ENCODE measurements at places on chromosomes 1 and 21.
A peak's percentile ranks its signal among the peaks of the same experiment; 100 is the strongest.

DNA sequence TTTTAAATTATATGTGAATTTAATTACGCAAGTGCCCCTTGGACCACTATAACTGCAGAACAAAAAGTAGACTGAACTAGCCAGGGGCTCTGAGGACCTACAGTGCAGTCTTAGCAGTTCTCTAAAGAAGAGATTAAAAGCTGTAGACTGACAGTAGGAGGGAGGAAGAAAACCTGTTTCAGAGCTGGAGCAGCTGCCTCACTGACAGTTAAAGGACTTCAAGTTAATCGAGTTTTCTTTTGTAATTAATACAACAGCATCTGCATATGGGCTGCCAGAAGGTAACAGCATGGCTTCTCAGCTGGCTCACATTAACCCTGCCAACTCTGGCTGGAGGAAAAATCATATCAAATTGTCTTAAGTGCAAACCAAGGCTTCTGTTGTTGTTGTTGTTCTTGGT lies 19.9 kb downstream of the DSTYK start:
- DNase-seq = no peak

DNA sequence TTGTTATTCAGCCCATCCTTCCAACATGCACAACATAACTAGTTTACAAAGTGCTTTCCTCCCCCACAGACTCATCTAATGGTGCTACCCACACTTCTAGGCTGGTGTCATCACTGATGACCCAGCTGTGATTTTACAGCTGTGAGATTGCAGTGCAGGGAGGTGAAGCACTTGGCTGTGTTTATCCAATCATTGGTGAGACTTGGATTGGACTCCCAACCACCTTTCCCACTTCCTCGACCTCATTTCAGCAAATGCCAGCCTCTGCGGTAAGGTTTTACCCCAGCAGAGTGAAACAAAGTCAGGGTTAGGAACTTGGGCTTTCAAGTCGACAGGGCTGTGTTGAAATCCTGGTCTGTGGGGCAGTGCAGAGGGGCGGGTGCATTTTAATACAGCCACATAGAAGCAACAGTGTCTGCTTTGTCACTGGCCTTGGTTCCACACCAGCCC lies 22.1 kb downstream of the ECHDC2 start:
- DNase-seq = no peak

- DNase-seq = no peak
Measured at GRCh38 chr1:89557445-89557825, 32.8 kb downstream of the LRRC8B start.

GRCh38 chr1:84291882-84292655 lies 9.4 kb upstream of the SAMD13 start:
- no peak for DNase-seq

- DNase-seq = no peak
Measured at GRCh38 chr1:230891413-230891812, 23.1 kb upstream of the C1orf198 start.

- DNase-seq = no peak
Measured at GRCh38 chr21:43324596-43324995, 102.3 kb downstream of the SIK1 start.

- DNase-seq = no peak
Measured at GRCh38 chr1:228697207-228698016, 37.9 kb upstream of the RHOU start.

GRCh38 chr1:148160048-148160342 lies 7.9 kb upstream of the NBPF11 start:
- no peak for DNase-seq

DNA sequence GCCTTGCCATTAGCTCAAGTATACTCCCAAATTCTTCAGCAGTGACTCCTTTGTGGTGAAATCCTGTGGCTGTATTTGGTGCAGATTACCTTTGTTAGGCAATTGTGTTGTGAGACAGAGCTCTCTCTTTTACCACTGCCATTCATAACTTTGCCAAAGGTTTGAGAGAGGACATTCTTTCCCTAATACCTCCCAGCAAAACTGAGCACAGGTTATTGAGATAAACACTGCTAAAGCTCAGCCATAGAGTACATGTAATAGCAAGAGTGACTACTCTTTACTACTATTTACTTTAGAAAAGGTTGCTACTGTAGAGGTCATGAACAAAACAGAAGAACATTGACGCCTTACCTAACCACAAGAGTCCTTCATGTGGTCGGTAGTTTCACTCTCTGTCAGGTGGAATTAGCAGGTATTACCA lies 514.0 kb upstream of the ADAMTS5 start:
- DNase-seq = no peak

DNA sequence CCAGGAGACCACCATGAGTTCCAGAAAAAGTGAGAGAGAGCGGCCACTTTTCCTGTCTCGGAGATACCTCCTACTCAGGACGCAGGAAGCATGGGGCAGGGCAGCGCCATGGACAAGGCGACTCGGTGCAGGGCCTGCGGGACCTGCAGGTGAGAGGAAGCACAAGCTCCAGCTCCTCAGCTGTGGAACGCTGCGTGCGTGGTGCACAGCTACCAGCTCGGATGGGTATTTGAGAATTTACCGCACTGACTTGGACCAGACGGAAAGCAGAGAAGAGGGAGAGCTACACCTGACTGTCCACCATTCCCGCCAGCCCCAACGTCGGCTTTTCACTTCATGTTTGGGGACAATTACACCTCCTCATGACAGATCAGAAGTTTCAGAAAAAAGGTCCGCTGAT lies 8.2 kb upstream of the CDK11A start:
- DNase-seq = no peak

GRCh38 chr1:59318271-59318860 lies 21.5 kb downstream of the FGGY start:
- no peak for DNase-seq

- DNase-seq = no peak
Measured at GRCh38 chr21:46639489-46640386, 4.3 kb downstream of the PRMT2 start.

- peak; percentile 61 for DNase-seq
Measured at GRCh38 chr21:45555557-45556301, 13.5 kb upstream of the SLC19A1 start.

DNA sequence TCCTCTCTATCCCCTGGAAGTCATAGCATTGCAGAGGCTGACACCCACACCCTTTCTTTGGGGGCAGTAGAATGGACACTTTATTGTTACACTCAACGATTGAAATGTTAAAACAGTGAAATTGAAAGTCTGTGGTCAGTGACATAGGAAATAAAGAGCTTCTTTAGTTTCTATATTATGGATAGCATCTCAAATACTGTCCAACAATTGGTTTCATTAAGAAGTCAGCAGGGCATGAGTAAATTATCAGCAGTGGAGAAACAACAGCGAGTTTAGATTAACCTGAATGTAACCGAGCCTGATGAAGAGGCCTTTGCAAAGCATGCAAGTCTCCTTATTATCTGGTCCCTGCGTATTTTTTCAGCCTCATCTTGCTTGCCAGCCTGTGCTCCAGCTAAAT lies 350.7 kb downstream of the NTNG1 start:
- DNase-seq = no peak

- no peak for DNase-seq
Measured at GRCh38 chr1:51518586-51519047, 449 bp downstream of the EPS15 start.

- no peak for DNase-seq
Measured at GRCh38 chr1:103489935-103490334, 35.6 kb upstream of the RNPC3 start.

DNA sequence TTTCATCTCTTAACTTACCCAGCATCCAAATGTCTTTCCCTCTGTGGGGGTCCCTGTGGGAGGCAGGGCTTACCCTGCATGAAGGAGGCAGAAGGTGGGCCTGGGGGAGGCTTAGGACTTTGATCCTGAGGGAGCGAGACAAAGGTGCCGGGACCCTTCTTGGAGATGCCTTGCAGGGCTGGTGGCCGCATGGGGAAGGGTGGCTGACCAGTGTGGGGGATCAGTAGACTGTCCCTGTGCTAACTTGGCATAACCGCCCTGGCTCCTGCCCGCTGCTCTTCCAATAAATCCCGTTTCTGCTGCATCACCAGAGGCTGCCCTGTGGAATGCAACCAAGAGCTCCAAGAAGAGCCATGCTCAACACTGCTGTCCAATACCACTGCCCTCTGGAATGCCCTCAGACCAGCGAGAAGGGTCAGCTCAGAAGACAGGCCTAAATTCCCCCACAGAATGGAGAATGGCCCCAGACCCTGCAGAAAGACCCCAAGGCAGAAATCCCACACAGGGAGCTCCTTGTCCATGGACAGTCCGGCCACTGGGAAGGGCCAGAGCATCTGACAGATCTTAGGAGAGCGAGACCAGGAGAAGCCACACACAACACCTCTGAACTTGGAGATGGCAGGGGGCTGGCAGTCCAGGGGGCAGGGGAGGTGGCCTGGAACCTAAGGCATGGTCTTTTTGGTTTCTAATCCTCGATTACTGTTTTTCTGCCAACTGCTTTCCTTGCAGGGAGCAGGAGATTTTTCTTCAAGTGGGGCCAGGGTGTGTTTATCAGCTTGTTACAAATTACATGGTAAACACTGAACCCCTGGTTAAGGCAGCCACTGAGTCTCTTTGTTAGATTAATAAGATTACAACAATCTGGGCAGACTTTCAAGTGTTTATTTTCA lies 46.7 kb upstream of the DMRTB1 start:
- DNase-seq = no peak

DNA sequence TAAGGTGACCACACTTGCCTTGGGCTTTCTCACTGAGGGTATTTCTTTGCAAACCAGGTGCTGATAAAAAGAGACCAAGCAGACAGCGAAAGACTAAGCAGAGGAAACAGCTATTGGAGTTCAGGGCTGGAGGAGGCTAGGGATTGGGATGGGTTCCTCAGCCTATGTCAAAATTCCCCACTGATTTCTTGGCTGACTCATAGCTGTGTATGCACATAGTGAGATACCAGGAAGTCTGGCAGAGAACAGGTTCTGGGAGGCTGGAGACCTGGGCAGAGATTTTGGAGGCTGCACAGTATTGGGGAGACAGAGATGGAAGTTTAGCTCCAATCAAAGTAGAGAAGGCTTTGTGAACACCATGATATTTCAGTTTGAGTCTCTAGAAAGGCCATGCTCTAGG lies 25.3 kb downstream of the YARS1 start:
- DNase-seq = no peak

DNA sequence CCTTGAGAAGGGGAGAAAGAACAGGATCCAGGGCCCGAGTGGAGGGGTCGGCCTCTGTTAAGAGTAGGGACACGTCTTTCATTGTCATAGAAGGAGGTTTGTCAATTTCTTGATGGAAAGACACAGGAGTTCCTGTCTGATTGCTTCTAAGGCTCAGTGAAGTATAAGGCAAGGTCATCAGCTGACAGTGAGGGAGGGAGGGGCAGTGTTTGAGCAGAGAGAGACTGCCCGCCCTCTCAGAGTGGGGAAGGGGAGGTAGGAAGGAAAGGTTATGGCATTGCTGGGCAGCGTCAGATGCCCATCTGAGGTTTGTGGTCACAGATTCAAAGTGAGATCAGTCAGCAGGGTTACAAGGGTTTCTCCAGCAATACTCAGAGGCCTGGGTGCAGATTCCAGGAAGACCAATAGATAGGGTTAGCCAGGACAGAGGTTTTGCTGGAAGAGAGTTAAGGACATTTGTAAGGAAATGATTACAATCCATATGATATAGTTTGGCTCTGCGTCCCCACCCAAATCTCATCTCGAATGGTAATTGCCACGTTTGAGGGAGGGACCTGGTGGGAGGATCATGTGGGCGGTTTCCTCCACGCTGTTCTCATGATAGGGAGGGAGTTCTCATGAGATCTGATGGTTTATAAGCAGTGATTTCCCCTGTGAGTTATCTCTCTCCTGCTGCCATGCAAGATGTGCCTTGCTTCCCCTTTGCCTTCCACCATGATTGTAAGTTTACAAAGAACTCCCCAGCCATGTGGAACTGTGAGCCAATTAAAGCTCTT lies 127.2 kb upstream of the GJB5 start:
- no peak for DNase-seq

- no peak for DNase-seq
Measured at GRCh38 chr1:27773826-27774445, 917 bp downstream of the STX12 start.

DNA sequence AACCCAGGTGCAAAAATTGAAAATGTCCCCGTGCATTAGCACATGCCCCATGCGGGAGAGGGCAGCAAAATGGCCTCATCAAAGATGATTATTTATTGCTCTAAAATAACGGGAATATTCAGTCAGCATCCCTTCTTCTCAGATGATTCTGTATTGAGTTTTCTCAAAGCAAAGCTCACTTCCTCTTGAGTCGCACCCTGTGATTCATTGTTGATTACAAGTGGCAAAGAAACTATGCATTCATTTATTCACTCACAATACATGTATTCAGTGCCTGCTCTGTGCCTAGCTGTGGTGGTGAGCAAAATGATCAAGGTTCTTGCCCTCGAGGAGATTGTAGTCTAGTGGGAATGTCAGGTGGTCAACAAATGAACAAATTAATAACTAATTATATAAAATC lies 226.0 kb upstream of the KAZN start:
- DNase-seq = no peak

- no peak for DNase-seq
Measured at GRCh38 chr1:180157108-180157507, 2.4 kb downstream of the QSOX1 start.

DNA sequence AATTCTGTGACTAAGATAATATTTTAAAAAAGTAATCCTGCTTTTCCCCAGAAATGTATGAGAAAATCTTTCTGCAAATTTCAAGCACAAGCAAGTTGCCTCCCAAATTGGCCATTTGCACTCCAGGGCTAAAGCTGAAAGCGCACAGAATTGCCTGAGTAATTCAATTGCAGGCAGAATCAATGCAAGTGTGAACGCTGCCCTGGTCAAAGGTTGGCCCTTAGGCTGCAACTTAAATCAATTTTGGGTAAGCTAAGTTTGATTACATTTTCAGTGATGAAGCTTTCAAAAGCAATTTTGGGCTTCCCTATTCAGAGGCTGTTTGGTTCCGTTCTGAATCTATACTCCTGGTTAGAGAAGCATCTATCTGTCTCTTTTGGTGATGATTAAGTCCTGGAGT lies 501.8 kb upstream of the ZRANB2 start:
- DNase-seq = no peak

GRCh38 chr1:209877087-209877764 lies 49.5 kb downstream of the UTP25 start:
- DNase-seq = no peak

- DNase-seq = no peak
Measured at GRCh38 chr21:31952828-31953227, 80.0 kb downstream of the HUNK start.

DNA sequence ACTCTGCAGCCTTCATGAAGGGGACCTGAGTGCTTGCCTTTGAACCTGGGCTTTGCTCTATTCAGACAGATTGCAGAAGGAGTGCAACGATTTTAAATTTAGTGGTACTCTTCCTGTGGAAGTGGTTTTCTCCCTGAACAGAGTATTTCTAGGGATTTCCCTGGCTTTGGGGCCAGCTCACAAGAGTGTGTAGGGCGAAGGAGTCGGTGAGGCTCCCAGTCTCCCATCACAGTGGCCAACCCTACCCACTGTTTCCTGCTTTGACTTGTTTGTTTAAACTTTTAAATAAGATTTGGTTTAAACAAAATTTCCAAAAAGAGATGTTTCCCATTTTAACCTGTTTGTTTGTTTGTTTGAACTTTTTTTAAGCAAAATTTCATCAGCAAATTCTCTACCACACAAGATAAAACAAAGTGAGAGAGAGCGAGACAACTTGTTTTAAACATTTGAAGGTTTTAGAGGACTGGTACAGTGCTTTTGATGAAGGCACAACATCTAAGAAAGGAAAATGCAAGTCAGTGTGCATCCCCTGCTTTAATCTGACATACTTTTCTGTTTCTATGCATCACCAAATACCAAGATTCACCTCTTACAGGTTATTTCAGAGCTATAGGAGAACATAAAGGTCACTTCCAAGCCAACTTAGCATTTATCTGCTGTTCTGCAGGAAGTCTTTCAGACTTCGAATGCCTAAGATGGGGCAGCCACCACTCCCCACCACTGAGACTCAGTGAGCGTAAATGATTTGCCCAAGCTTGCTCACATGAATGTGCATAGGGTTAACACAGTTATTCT lies 6.6 kb downstream of the SELP start:
- DNase-seq = no peak

- no peak for DNase-seq
Measured at GRCh38 chr1:75630004-75630594, 19.2 kb upstream of the SLC44A5 start.

All from stimulated activated CD8-positive, alpha-beta memory T cell treated with anti-CD3 and anti-CD28 coated beads, Interleukin-15, amount 100 ng/mL, for 48 hours (primary cell).